ENCODE measurements at places on chromosomes 5 and 9. TPM values are rescaled to one million over a fixed set of nuclear protein-coding genes. Genes with fewer than 3 reads are reported as not detected.

DNA sequence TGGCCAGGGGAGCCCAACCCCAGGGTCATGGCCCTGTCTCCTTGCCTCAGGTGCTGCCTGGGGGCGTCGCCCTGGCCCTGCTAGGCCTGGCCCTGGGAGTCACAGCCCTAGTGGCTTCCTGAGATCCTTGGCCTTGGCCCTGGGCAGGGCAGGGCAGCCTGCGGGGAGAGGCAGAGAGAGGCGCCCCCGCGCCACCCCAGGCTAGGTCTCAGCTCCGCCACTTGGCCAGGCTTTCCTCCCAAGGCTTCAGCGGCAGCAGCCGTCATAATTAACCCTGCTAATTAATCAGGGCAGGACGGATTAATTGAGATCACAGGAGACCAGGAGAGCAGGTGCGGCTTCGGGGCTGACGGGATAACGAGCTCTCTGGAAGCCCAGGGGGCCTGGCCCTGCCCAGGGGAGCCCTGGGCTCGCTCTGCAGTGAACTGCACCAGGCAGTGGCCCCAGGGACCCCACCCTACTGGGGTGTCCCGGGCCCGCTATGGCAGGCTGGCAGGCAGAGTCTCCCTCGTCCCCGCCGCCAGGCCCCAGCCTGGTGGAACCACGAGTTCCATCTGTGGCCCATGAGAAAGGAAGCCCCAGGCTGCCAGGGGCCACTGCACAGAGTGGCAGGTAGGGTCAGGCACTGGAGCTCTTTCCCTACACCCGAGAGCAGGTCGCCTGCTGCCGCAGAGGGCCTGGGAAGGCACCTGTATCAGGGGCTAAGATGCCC, 269.6 kb downstream of the PBX3 start:
- no peaks in the 10 kb centered on the region for H3K4me1 ChIP-seq
- no peaks in the 10 kb centered on the region for H3K36me3 ChIP-seq
- no peaks in the 10 kb centered on the region for H3K27me3 ChIP-seq
- H3K4me3 ChIP-seq = no peak overlapping the region
- no peak for DNase-seq

- H3K4me3 ChIP-seq = no peak overlapping the region
- no peaks in the 10 kb centered on the region for H3K4me1 ChIP-seq
- H3K27me3 ChIP-seq = no peaks in the 10 kb centered on the region
Observed at GRCh38 chr5:150352244-150353031, 5.1 kb upstream of the TCOF1 start.

DNA sequence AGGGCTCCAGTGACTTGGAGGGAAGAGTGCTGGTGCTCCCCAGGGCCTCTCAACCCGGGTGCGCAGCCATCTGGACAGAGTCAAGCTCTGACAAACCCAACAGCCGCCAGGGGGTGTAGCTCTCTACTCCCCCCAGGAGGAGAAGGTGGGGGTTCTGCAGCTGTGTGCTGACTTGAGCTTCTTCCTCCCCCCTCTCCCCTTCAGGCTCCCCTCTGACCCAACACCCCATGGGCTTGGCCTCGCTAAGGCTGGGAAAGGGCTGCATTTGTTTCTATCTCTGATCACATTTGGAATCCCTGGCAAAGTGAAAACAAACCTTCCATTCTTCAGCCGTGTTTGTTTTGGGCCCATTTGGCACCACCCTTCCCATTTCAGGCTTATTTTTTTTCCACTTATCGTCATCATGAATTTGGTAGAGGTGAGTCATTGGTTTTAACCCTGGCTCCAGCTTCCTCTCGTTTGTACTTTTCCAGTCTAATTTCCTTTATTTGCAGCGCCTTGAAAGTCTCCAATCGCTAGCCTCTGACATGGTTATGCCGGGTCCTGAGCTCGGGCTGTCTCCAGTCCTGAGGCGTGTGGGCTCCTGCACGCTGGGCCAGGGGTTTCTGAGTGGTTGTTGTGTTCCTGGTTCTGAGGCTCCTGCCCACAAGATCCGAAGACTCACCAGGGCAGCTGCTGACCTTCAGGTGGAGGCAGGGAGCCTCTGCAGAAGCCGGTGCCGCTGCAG, 36.1 kb downstream of the DAP start:
- DNase-seq = no peak
- no peaks in the 10 kb centered on the region for H3K27me3 ChIP-seq
- peak overlapping the region; percentile 88 for H3K27ac ChIP-seq
- no peak overlapping the region for H3K4me3 ChIP-seq
- no peaks in the 10 kb centered on the region for H3K36me3 ChIP-seq

Gene ACSL6
- total RNA-seq = 1.8 TPM

Gene IRX2
- total RNA-seq = 69.4 TPM

- peaks cover 31% of the 10 kb centered on the region for H3K4me1 ChIP-seq
- H3K4me3 ChIP-seq = peak overlapping the region; percentile 97
- peak; percentile 70 for DNase-seq
- no peaks in the 10 kb centered on the region for H3K36me3 ChIP-seq
- no peaks in the 10 kb centered on the region for H3K27me3 ChIP-seq
Observed at GRCh38 chr9:127567035-127567729, 44.9 kb upstream of the STXBP1 start.

GRCh38 chr9:74610523-74611061, 113.5 kb downstream of the RORB start:
- no peaks in the 10 kb centered on the region for H3K36me3 ChIP-seq
- H3K4me3 ChIP-seq = no peak overlapping the region

DNA sequence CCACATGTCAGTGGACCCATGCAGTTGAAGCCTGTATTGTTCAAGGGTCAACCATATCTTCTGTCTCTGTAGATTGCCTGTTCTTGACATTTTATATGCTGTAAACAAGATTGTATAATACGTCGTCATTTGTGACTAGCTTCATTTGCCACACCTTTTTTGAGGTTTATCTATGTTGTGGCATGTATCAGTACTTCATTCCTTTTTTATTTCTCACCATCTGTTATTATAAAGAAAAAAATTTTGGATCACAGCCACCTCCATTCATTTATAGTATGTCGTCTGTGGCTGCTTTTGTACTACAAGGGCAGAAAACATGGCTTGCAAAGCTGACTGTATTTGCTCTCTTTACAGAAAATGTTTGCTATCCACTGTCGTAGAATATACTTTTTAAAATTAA, 72.4 kb downstream of the TEK start:
- H3K36me3 ChIP-seq = no peaks in the 10 kb centered on the region
- H3K4me3 ChIP-seq = no peak overlapping the region
- no peaks in the 10 kb centered on the region for H3K4me1 ChIP-seq
- no peaks in the 10 kb centered on the region for H3K27me3 ChIP-seq

Gene LCN9
- not detected for total RNA-seq

Gene FCN2
- 2.0 TPM for total RNA-seq

DNA sequence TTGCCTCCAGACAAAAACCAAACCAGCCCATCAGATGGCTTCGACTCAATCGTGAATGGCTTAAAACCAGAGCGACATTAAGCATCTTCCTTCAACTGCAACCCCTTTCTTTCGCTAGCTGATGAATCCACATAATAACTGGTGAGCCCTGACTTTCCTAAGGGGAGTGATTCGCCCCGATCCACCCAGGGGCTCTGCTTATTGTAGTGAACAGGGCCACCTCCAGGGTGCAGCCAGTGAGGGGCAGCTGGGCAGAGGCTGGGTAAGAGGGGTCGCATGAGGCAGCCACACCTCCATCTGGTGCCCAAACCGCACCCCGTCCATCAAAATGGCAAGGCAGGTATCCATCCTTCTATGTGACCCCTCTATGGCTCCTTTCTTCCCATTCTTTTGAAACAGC, 38.0 kb downstream of the SLC35D2 start:
- H3K4me3 ChIP-seq = no peak overlapping the region
- no peaks in the 10 kb centered on the region for H3K36me3 ChIP-seq
- H3K4me1 ChIP-seq = no peaks in the 10 kb centered on the region
- DNase-seq = no peak

DNA sequence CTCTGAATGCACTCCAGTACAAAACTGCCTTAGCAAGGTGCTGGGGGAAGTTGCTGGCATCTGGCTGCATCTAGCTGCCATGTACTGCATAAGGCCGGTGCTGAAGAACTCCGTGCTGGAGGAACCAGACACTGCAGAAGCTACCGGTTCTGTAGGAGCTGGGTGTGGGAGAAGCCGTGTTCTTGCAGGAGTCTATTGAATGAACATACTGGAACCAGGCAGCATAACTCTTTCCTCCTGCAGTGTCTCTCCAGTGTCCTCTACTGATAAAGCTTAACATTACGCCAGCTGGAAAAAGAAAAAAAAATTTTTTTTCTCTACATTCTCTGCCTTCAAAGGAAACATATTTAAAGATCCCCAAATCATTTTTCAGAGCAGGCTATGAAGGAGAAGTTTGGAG, 38.5 kb downstream of the VPS13A start:
- no peaks in the 10 kb centered on the region for H3K36me3 ChIP-seq
- no peaks in the 10 kb centered on the region for H3K4me1 ChIP-seq
- H3K27me3 ChIP-seq = no peaks in the 10 kb centered on the region
- DNase-seq = no peak
- no peak overlapping the region for H3K4me3 ChIP-seq

DNA sequence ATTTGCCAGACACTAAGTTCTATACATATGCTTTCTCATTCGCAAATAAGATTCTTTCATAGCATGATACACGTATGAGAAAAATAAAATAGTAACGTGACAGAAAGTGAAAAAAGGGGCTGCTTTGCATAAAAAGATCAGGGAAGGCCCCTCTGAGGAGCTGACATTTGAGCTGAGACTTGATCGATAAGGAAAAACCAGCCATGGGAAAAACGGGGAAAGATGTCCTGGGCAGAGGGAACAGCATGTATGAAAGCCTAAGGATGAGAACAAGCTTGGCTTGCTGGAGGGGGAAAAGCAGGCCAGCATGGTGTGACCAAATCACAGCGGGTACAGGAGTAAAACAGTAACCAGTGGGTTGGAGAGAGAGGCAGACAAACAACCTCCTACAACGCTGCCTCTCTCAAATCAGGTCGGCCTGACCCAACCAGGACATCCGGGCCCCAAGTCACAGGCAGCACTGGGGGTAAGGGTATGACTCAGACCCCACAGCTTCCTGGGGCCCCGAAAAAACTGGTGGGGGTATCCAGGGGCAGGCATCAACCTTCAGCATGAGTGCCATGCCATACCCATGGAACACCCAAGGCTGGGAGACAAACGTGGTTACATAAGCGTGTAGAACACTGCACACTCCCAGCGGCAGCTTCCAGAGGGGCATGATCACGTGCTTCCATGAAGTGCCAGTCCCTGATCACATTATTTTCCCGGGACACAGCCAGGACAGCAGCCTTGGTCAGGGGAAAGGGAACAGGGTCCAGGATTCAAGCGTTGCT, 2.2 kb downstream of the TNIP1 start:
- no peaks in the 10 kb centered on the region for H3K4me1 ChIP-seq
- H3K4me3 ChIP-seq = peak overlapping the region; percentile 30
- no peak for DNase-seq
- H3K36me3 ChIP-seq = no peaks in the 10 kb centered on the region
- H3K27ac ChIP-seq = peak overlapping the region; percentile 40
- no peaks in the 10 kb centered on the region for H3K27me3 ChIP-seq

GRCh38 chr5:132327252-132327955, 33.2 kb downstream of the SLC22A4 start:
- no peak overlapping the region for H3K4me3 ChIP-seq
- H3K4me1 ChIP-seq = no peaks in the 10 kb centered on the region
- no peaks in the 10 kb centered on the region for H3K27me3 ChIP-seq
- no peak overlapping the region for H3K27ac ChIP-seq
- DNase-seq = no peak
- no peaks in the 10 kb centered on the region for H3K36me3 ChIP-seq

Gene CIZ1
- 58.4 TPM for total RNA-seq

Gene GLRA1
- not detected for total RNA-seq

- no peaks in the 10 kb centered on the region for H3K27me3 ChIP-seq
- DNase-seq = no peak
- no peaks in the 10 kb centered on the region for H3K36me3 ChIP-seq
- no peaks in the 10 kb centered on the region for H3K4me1 ChIP-seq
- H3K4me3 ChIP-seq = no peak overlapping the region
- no peak overlapping the region for H3K27ac ChIP-seq
Observed at GRCh38 chr9:73093740-73094379, 57.8 kb upstream of the ANXA1 start.

GRCh38 chr9:13707612-13708576, 428.4 kb upstream of the MPDZ start:
- no peak for DNase-seq
- H3K4me1 ChIP-seq = no peaks in the 10 kb centered on the region
- H3K27ac ChIP-seq = no peak overlapping the region
- H3K4me3 ChIP-seq = no peak overlapping the region
- H3K36me3 ChIP-seq = no peaks in the 10 kb centered on the region

DNA sequence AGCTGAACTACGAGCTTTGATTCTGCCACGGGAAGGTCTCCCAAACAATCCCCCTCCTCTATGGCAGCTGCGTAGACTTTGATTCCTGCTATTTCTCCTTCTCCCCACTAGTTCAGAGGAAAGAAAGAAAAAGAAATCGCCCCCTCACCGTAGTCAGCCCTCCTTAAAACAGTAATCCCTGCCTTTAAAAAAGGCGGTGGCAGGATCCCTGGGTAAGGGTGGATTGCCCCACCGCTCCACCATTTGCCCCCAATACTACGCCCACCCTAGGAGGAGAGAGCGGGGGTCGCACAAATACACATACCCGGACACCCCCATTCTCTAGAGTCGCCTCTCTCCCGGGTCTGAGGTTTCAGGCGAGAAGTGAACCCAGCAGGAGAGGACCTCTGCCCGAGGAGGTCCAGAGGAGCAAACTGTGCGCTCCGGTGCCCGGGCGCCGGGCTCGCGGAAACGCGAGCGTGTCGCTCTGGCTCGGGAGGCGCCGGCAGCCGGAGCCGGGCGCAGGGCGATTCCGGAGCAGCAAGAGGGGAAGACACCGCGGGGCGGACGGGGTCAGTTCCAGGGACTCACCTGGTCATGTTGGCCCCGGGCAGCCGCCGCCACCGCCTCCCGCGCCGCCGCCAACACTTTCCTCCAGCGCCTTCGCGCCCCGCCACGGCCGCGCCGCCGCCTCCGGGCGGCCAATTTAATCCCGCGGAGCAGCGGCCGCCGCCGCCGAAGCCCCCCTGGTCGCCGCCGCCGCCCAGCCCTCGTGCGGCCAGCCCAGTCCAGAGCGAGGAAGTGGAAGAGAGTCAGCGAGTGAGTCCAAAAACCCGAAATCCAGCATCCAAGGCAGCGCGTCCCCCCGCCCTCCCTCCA, 1057.7 kb upstream of the DMAC1 start:
- DNase-seq = no peak
- no peaks in the 10 kb centered on the region for H3K27me3 ChIP-seq
- peak overlapping the region; percentile 83 for H3K4me3 ChIP-seq
- H3K4me1 ChIP-seq = no peaks in the 10 kb centered on the region
- H3K36me3 ChIP-seq = no peaks in the 10 kb centered on the region
- H3K27ac ChIP-seq = no peak overlapping the region

DNA sequence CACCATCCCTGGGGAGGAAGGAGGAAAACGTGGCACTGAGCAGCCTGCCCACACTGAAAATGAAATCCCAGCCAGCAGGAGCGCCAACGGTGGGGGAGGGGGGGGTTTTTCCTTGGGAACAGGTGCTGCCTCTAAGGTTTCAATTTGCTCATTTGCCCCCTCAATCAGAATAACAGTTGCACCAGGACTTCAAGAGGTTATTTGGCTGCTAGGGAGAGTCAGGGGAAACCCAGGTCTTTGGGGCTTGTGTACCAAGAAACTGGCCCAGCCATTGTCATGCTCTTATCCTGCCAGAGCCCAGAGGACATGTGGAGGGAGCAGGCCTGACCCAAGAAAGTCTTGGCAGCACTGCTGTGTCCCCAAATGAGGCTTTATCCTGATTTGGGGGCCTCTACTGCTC, 66.5 kb downstream of the NDFIP1 start:
- H3K4me1 ChIP-seq = no peaks in the 10 kb centered on the region
- H3K27me3 ChIP-seq = no peaks in the 10 kb centered on the region
- no peaks in the 10 kb centered on the region for H3K36me3 ChIP-seq
- no peak for DNase-seq

GRCh38 chr5:107532169-107532878, 138.4 kb downstream of the EFNA5 start:
- H3K4me3 ChIP-seq = no peak overlapping the region
- H3K36me3 ChIP-seq = no peaks in the 10 kb centered on the region
- no peak overlapping the region for H3K27ac ChIP-seq
- no peaks in the 10 kb centered on the region for H3K27me3 ChIP-seq

- H3K4me1 ChIP-seq = no peaks in the 10 kb centered on the region
- no peaks in the 10 kb centered on the region for H3K36me3 ChIP-seq
- peak overlapping the region; percentile 0 for H3K27ac ChIP-seq
Observed at GRCh38 chr9:69980041-69980440, 63.6 kb upstream of the MAMDC2 start.
